A375 (cell line): ENCODE measurements at places on chromosomes 13 and 19. TPM values are rescaled to one million over a fixed set of nuclear protein-coding genes. Genes with fewer than 3 reads are reported as not detected.

Gene DIAPH3
- total RNA-seq: 8.9 and 10.1 TPM in 2 replicates

Gene ZNF723
- 0.29 and 0.45 TPM in 2 replicates for total RNA-seq

Gene NCAN
- 0.03 TPM in 1 of 2 replicates, not detected in the other for total RNA-seq

Gene PCSK4
- 0.98 and 1.6 TPM in 2 replicates for total RNA-seq

Gene LGI4
- 0.64 and 3.0 TPM in 2 replicates for total RNA-seq

Gene EXOC3L2
- total RNA-seq: 0.53 and 0.72 TPM in 2 replicates

Gene MCF2L
- 22.9 and 25.4 TPM in 2 replicates for total RNA-seq

Gene ERICH6B
- total RNA-seq: not detected in 2 replicates

Gene CD33
- total RNA-seq: 3.1 and 4.5 TPM in 2 replicates

Gene WBP4
- 8.6 and 12.3 TPM in 2 replicates for total RNA-seq

Gene PSG11
- total RNA-seq: not detected in 2 replicates

Gene PCDH20
- total RNA-seq: 0.91 and 2.5 TPM in 2 replicates

Gene AP2A1
- 58.6 and 69.9 TPM in 2 replicates for total RNA-seq

Gene TMED1
- 68.2 and 72.5 TPM in 2 replicates for total RNA-seq

Gene DZIP1
- 63.3 and 63.9 TPM in 2 replicates for total RNA-seq

Gene CABP5
- not detected in 2 replicates for total RNA-seq

Gene ZNF225
- 3.8 and 5.5 TPM in 2 replicates for total RNA-seq

Gene CLEC4M
- not detected in 2 replicates for total RNA-seq

Gene ZSCAN5C
- total RNA-seq: not detected in 2 replicates

Gene POU2F2
- total RNA-seq: 0.08 and 1.2 TPM in 2 replicates

Gene GPR12
- total RNA-seq: not detected in 2 replicates

Gene IFT88
- total RNA-seq: 12.9 and 14.1 TPM in 2 replicates

Gene NPAS1
- total RNA-seq: 2.7 and 2.9 TPM in 2 replicates

Gene SIGLECL1
- total RNA-seq: 0.32 TPM in 1 of 2 replicates, not detected in the other

Gene C5AR2
- total RNA-seq: not detected in 2 replicates

Gene CFD
- total RNA-seq: 2.1 and 3.5 TPM in 2 replicates

Gene PCID2
- 78.6 and 92.6 TPM in 2 replicates for total RNA-seq

Gene NLRP9
- not detected in 2 replicates for total RNA-seq

Gene LILRB3
- not detected in 2 replicates for total RNA-seq

Gene IGFL2
- 0.08 TPM in 1 of 2 replicates, not detected in the other for total RNA-seq

Gene SOX1
- total RNA-seq: not detected in 2 replicates

Gene KCNC3
- total RNA-seq: 1.2 and 1.5 TPM in 2 replicates

Gene TTC9B
- 0.27 and 0.72 TPM in 2 replicates for total RNA-seq

Gene BBC3
- 15.8 and 16.9 TPM in 2 replicates for total RNA-seq

Gene ZNF418
- 4.6 and 5.4 TPM in 2 replicates for total RNA-seq

Gene CYP4F12
- total RNA-seq: 0.53 and 1.2 TPM in 2 replicates

Gene AXL
- 302 and 303 TPM in 2 replicates for total RNA-seq

Gene OR7D2
- not detected in 2 replicates for total RNA-seq

Gene GFY
- not detected in 2 replicates for total RNA-seq

Gene SIGLEC8
- total RNA-seq: not detected in 2 replicates

Gene ZNF177
- total RNA-seq: 0.42 and 2.9 TPM in 2 replicates

Gene NLRP4
- total RNA-seq: 0.11 TPM in 1 of 2 replicates, not detected in the other

Gene TMEM145
- total RNA-seq: 2.2 and 5.0 TPM in 2 replicates
